ENCODE measurements at places on chromosomes 7 and 10.

DNA sequence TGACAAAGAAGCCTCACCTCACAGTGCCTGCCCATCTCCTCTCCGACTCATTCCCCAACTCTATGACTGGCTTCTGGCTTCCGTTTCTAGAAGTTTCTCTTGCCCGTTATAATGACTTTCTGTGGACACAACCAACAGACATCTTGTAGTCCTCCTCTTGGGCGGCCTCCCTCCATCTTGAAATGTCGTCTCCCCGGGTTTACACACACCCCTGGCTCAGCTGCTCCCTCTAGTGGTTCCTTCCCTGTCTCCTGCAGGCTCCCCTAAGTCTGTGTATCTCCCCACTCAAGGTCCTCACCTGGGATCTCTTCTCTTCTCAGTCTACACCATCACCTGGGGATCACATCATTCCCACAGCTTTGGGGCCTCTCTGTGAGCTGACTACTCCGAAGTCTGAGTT lies 123.4 kb upstream of the NEBL start:
- DNase-seq, result peak; percentile 82

DNA sequence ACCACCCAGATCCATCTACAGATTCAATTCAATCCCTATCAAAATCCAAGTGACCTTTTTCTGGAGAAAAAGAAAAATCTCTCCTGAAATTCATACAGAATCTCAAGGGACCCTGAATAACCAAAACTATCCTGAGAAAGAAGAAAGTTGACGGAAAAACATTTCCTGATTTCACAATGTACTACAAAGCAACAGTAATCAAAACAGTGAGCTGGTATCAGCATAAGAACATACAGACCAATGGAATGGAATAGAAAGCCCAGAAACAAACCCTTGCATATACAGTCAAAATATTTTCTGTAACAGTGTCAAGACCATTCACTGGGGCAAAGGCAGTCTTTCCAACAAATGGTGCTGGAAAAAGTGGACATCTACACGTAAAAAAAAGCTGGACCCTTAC lies 89.9 kb downstream of the JMJD1C start:
- no peak for DNase-seq

- peak; percentile 76 for DNase-seq
These were observed 74.3 kb downstream of the SAMD9 start for GRCh38 chr7:93043385-93043985.

GRCh38 chr7:51374936-51375335 lies 58.3 kb upstream of the COBL start:
- DNase-seq, result no peak

GRCh38 chr7:36217211-36217960 lies 64.3 kb downstream of the EEPD1 start:
- DNase-seq, result no peak

DNA sequence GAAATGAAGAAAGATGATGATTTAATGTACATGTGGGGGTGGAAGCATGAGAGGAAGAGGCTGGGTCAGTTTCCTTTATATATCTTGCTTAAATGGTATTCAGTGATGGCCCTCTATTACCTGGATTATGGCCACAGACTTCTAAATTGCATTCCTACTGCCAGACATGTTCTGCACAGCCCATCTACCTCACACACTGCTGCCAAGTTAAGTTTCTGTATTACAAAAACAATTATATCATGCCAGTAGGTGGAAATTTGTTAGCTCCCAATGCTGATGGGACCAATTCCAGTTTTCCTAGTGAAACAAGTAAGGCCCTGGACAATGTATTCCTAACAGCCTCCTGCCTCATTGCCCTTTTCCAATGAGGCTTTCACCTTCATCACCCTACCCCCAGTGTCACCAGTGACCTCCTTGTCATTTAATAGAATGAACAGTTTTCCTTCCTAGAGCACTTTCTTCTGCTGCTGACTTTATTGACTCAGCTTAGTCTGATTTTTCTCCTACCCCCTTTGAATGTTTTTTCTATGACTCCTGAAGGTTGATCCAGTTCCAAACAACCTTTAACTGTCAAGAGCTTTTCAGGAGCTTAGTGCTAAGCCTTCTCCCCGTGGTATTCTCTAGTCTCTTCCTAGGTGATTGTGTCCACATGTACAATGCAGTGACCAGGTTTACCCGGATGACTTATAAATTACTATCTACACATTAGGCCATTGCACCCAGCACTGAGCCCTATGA lies 316.6 kb upstream of the ANKRD30A start:
- no peak for DNase-seq

GRCh38 chr7:135239263-135239662 lies 5.6 kb downstream of the STRA8 start:
- DNase-seq, result no peak

- no peak for DNase-seq
These were observed 27.9 kb upstream of the CUL1 start for GRCh38 chr7:148670807-148671206.

DNA sequence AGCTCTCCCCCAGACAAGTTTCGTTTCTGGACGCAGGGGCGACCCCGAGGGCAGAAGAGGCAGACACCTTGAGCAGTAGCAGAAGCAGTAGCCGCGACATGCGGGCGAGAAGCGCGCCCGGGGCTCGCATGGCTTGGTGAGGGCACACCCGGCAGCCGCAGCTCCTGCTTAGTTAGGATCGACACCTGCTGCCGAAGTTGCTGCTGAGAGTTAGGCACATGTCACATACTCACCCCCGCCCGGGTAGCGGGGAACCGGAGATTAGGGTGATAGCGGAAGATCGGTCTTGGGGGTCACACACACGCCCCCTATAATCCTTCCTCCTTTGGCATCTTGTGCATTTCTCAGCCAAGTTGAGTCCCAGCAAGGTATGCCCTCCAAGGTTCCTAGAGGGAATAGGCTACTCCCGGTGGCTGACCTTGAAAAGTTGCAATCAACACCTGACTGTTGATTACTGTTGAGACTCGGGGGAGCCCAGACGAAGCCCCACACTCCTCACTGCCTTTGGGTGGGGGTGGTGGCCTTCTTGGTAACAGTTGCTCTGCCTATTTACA lies 668 bp downstream of the GPR37 start:
- DNase-seq, result peak; percentile 52

DNA sequence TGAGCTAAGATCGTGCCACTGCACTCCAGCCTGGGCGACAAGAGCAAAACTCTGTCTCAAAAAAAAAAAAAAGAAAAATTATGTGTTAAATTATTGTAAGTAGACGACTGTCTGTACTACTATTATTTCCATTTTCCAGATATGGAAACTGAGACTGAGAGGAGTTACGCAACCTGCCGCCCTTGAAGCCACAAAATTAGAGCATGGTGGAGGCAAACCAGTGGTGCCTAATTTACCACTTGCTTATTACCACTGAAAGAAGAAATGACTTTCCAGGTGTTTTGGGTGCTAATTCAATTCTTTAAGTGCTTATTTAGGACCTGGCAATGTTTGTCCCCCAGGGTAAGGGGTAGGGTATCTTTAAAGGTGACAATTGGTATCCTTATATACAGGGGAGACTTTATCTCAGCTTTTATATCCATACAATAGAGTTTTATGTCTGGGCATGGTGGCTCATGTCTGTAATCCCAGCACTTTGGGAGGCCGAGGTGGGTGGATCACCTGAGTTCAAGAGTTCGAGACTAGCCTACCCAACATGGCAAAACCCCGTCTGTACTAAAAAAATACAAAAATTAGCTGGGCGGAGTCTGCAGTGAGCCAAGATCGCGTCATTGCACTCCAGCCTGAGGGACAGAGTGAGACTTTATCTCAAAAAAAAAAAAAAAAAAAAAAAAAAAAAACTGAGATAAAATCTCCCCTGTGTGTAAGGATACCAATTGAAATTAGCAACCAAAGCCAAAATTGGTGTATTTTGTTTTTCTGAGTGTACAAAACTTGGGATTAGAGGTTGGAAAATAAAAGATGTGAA lies 16.6 kb upstream of the CAMK1D start:
- no peak for DNase-seq

DNA sequence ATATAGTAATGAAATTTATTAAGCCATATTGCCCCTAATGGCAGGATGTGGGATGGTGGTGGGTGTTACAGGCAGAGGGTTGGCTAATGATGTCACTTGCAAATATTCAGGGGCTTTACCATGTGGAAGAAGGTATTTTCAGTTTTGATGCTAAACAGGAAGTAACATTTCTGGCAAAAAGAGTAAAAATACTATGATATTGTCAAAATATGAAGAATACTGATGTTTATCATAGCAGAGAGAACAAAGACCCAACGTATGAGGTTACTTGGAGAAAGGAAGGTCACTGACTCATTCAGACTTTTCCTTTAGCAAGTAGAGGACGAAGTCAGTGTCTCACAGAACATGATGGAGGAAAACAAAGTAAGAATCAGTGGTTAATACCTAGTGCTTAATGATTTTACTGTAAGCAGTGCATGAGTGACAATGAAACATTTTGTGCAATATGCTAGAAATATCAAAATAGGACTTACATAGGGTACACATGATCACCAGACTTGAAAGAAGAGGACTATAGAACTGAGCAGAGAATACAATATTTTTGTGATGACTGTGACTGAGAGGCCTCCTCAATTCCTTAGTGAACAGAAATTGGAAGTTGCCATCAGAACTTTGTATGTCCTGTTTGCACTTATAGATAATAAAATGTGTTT lies 89.7 kb upstream of the STEAP4 start:
- no peak for DNase-seq
